C1 segment of cervical spinal cord (tissue), 14 donors: ENCODE measurements at places on chromosomes 16 and 17.

DNA sequence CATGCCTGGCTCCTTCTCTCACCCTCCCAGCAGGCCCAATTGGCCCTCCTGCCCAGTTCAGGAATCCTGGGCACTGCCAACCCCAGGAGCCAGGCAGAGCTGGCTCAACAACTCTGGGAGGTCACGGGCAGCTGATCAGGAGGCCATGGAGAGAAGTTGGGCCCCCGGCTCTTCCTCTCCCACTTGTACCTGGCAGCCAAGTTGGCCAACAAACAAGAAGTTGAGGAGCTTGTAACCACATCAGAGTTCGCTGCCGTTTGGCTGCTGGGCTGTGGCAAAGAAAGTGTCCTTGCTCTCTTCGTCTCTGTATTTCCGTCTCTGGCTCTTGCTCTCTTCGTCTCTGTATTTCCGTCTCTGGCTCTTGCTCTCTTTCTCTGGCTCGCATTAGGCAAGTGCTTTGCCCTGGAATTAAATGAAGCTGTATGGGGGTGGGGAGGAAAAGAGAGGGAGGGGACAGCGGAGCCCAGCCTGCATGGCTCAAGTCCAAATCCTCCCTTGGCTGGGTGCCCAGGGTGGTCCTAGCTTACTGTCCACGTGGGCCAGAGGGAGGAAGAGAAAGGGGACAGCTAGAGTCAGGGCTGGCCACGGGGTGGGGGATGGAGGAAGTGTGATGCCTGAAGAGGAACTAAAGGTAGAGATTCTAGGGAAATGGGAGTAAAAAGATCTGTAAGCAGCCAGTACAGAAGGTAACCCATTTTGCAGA, 7.8 kb upstream of the TMEM132E start:
- peak; percentile 17 for DNase-seq

GRCh38 chr17:36827081-36827480, 110.2 kb upstream of the LHX1 start:
- DNase-seq = no peak

DNA sequence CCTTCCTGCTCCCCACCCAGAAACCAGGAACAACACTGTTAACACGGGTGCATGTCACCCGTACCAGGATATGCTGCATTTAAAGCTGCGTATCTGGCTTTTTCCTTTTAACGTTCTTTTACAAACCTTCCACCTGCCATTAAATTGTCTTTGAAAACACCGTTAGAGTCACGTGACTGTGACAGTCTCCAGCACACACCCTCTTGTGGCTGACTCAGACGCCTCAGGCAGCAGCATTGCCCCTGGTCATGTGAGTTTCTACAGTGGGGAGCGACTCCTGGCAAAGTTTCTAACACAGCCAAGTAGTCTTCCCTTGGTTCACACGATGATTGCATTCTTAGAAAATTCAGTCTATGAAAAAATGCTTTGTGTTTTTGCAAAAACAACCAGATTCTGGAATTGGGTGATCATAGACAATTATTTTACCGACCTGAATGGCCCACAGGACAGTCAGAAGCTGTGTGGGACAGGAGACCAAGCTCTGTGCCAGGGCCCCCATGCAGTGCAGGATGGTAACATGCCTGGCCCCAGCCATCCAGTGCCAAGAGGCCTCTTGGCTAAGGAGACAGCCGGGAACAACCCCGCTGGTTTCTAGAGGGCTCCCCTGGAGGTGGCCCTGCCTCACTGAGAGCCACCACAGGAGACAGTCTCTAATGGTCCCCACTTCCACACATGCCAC, 199.1 kb downstream of the KATNIP start:
- no peak for DNase-seq

DNA sequence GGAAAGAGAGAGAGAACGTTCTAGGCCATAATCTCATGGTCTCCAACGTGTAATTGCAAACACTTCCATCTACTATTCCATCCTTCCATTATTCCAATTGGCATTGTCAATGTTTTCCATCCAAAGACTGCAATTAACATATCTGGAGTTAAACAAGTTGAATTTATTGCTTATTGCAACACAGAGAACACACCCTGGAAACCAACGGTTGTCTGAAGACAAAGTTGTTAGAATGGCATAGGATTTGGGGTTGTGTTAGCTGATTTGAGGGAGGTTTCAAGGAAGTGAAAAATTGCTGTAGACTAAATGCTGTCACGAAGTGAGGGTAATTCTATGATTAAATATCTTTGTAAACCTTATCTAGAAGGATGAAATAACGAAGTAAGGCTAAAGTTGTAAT, 178.8 kb downstream of the CNTNAP4 start:
- no peak for DNase-seq

DNA sequence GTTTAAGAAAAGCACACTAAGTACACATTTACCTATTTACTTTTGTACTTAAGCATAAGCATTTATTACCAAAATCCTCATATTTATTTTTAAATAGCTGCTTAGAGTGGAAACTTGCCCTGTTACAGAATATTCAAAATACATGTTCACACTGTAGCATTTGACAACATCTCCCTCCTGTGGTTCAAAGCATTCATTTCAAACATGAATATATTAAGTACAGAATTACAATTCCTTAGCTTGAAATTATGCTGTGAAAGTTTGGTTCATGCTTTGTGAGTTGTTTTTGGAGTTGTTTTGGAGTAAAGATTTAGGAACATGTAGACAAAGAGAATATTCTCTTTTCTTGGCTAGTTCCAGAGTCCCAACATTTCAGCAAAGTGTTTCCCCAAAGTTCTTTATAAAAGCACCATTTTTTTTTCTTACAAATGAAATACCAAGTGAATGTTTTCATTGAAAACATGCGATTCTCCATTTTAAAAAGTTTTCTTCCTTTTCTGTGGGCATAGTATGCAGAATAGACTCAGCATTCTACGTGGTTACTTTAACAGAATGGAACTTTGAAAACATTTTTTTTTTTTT, 33.2 kb downstream of the TUBD1 start:
- DNase-seq = no peak

DNA sequence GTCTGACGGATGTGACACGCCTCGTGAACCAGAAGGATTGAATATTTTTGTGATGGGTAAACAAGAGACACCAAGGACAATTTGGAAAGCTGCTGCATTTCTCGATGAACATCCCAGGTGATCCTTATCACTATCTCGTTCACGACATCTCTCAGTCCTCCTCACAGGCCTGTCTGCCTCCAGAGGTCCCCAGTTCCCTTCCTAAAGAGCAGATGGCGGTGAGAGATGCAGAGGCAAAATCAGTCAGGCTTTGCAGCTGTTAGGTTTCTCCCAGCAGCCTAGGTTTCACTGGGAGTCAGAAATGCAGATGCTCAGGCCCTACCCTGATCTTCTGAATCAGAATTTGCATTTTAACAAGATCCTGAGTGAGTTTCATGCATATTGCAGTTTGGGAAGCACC, 23.6 kb downstream of the SCPEP1 start:
- DNase-seq = no peak
